ENCODE measurements at places on chromosomes 11 and 22.

DNA sequence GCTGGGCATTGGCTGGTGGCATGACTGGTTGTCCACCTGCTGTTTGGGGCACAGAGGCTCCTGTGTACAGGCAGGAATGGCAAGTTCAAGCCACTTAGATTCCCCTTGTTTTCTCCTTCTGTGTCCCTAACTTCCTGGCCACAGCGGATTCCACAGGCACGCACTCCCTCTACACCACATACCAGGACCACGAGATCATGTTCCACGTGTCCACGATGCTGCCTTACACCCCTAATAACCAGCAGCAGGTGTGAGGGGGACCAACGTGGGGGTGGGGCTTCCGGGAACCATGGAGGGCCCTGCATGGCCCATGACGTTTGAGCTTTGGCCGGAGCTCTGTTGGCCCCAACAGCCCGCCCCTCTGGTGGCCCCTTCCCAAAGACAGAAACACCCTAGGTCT, 7.8 kb downstream of the SIPA1 start:
- DNase-seq, result no peak

DNA sequence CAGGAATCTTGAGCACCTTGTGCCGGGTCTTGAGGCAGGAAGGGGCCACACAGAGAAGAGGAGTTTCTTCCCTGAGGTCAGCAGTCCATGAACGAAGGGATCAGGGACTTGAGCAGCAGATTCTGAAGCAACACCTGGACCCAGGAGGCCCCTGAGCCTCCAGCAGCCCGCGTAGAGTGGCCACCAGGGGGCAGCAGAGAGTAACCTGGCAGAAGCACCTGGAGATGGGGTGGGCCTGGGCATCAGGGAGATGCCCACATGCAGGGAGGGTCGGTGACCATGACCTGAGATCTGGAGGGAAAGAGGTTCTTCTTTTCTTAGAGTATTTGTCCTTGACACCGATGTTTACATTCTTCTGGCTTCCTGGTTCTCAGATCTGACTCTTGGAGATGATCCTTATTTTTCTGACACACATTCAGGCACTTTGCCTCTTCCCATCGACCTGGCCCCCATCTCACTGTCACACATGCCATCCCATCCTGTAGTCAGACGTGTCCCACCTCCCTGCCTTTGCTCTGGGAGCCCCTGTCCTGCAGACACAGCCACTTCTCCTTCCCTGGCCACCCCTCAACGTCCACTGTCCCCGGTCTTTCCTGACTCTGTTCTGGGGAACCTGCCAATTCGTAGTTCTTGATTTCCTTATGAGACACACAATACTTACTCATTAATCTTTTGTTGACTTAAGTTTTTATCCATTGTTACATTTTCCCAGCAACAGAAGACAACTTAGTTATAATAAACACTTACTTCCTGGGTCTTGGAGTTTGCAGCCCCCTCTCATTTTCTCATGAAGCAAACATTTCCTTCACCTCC, 66.5 kb downstream of the GGTLC2 start:
- DNase-seq, result no peak

DNA sequence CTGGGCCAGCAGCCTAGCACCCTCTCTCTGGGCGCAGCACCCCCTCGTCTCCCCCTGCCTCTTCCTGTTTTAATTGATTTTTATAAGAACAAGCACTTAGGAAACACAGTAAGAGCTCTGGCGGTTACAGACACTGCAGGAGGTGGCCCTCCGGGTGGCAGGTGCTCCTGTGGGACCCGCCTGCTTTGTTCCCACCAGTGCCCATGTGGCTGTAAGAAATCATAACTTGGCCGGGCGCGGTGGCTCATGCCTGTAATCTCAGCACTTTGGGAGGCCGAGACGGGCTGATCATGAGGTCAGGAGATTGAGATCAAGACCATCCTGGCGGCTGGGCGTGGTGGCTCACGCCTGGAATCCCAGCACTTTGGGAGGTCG, 18.4 kb downstream of the TSPAN4 start:
- DNase-seq, result no peak

DNA sequence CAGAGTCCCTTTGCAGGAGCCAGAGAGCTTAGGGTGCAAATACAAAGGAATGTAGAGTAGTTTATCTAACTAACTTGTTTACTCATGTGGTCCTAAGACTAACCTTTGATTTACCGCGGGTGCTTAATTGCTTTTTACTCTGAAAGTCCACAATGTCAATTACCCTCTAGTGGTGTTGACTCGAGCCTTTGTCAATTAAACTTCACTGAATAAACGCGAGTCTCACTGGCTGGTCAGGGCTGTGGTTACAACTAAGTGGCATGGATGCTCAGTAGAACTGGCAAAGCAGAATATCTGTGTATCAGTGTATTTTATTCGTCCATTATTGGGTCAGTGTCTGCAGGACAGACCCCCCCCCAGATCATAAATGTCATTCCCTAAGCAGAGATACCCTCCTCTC, 181.7 kb downstream of the OR4C45 start:
- DNase-seq, result no peak

DNA sequence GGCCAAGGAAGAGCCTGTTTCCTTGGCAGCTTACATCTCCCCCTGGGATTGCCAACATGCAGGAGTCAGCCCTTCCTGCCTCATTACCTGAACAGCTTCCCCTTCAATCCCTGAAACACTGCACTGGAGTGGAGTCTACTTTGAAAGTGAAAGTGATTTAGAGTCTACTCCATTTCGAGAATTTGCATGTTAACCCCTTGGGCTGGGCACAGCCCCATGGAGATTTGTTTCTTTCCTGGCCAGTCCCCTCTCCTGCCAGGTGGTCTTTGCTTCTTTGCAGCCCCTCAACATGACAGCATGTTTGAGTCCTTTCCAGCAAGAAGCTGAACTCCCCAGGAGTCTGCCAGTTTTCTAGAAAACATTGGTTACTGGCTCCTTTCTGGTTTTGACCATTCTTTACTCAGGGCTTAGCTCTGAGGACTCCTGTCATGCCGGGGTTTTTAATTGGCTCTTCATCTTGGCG, 59.9 kb downstream of the TRAF6 start:
- no peak for DNase-seq

- no peak for DNase-seq
Measured at GRCh38 chr22:37199760-37200108, 11.7 kb upstream of the C1QTNF6 start.

GRCh38 chr11:802693-803466, 2.2 kb downstream of the PIDD1 start:
- no peak for DNase-seq
